Eye (tissue), 1 donor: ENCODE measurements at places on chromosomes 7 and 10.

- no peak for DNase-seq
Observed at GRCh38 chr10:111821871-111822270, 361.7 kb downstream of the GPAM start.

GRCh38 chr10:128213156-128213555 is 86.9 kb upstream of the MKI67 start:
- DNase-seq: no peak

DNA sequence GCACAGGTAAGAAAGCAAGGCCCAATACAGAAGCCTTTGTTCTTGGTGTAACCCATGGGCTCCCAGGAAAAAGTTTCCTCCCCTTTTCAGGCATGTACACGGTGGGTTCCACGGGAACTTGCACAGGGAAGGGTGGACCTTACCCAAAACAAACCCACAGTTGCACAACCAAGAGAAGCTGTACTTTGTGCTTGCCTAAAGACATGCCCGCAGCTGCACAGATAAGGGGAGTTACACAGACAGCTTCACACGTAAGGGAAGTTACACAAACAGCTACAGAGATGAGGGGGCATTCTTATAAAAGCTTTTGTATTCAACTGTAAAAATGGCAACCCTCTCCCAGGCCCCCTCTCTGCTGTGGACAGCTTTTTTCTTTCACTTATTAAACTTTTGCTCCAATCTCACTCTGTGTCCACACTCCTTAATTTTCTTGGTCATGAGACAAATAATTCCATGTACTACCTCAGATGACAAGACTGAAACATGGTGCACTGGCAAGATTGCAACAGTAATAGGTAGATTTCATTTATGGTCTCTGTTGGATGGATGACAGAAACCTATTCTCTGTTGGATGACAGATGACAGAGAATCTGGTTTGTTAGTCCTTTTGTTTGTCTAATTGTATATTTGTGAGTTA is 72.9 kb downstream of the ATE1 start:
- DNase-seq: no peak

DNA sequence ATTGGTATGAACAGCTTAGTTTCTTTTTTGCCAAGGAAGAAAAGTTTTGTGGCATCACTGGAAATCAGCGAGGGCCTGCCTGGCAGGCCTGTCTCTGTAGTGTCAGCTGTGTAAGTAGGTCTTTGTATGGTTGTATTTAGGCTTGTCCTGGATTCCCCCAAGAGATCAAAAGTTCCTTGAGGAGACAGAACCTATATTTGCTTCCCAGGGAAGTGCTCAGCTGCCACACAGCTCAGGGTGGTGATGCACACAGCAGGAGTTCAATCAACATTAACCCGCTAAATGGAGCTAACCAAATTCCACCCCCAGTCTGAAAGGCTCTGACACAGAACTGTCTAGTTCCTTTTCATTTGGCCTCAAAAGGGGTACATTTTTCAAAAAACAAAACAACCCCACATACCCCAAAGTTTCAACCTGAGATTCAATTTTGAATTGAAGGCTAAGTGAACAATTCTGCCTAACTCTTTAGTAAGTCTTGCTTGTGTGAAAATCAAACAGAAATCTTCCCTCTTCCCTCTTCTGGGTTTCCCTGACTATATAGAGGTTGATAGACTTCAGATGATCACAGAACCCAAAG is 124.4 kb downstream of the CLEC2L start:
- no peak for DNase-seq

DNA sequence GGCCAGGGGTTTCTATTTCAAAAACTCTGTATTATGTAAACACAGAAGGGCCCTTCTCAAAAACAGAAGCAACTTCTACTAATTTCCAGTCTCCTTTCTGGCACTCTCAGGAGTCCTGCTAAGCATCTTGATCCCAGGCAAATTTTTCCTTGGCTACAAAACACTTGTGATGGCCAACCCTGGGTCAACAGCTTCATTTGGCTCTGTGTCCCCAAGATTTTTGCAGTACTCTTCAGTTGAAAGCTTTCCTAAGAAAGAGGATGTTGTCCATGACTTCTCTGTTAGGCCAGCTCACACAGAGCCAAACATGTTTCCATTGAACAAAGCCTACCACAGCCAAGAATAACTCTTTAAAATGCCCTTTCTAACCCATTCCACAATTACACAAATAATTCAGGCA is 99.0 kb upstream of the EGR2 start:
- DNase-seq: no peak

- peak; percentile 70 for DNase-seq
Observed at GRCh38 chr10:100995181-100995580, 4.4 kb upstream of the LZTS2 start.

- DNase-seq: no peak
Observed at GRCh38 chr7:28627263-28627653, 214.9 kb downstream of the CREB5 start.
